ENCODE measurements at places on chromosomes 7 and 10. TPM values are rescaled to one million over a fixed set of nuclear protein-coding genes. Genes with fewer than 3 reads are reported as not detected.

The NPFFR1 gene
- not detected for total RNA-seq

The HKDC1 gene
- total RNA-seq: 1.1 TPM

The MYH16 gene
- total RNA-seq: not detected

The ARHGEF5 gene
- 1.5 TPM for total RNA-seq

Measured in LHCN-M2 (cell line).